Activated CD4-positive, alpha-beta T cell treated with anti-CD3 and anti-CD28 coated beads, Interleukin-2, amount 10 ng/mL, durations not matched to agents 7 days and 5 days (primary cell): ENCODE measurements at places on chromosomes 2 and 18. TPM values are rescaled to one million over a fixed set of nuclear protein-coding genes. Genes with fewer than 3 reads are reported as not detected.

GRCh38 chr2:22126106-22126505 lies 1002.3 kb downstream of the TDRD15 start:
- no peak for DNase-seq

DNA sequence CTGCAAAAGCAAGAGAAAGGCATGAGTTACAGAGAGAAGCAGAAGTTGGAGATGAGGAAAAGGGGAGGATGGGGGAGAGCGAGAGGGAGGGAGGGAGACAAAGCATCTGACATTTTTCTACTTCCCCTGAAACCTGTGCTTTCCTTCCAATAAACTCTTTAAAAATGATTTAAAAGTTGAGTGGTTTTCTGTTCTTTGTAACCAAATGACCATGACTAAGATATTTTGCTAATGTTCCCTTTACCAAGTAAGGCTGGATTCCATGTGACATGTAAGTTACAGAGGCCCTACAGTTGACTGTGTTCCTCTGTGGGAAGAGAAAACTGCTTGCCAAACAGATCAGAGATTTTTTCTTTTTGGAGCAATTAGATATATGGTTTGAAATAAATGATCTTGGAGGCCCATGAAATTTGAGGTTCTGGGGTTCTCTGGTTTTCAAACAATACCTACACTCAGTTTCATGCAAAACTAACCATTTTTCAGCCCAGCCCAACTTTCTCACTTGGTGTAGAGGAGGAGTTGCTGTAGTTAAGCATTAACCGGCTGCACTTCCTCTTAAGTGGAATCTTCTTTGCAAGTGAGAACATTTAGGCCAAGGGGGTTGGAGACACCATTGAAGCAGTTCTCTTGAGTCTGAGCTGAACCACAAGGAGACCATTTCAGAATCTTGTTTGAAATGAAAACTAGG lies 34.5 kb downstream of the INSIG2 start:
- no peak for DNase-seq

DOCK10 gene
- total RNA-seq: 269 TPM

ALK gene
- total RNA-seq: not detected

DSG4 gene
- not detected for total RNA-seq
